ENCODE measurements at places on chromosomes 5 and 9. TPM values are rescaled to one million over a fixed set of nuclear protein-coding genes. Genes with fewer than 3 reads are reported as not detected.

IGIP gene
- polyA plus RNA-seq: 2.3 TPM

PCDH1 gene
- 9.3 TPM for polyA plus RNA-seq

NR5A1 gene
- polyA plus RNA-seq: not detected

- peak within 1 kb of the TSS; percentile 88 for H3K4me3 ChIP-seq
- H3K27me3 ChIP-seq: no peaks in the 10 kb centered on the region
- H3K4me1 ChIP-seq: peaks cover 32% of the 10 kb centered on the region
- H3K36me3 ChIP-seq: no peaks in the 10 kb centered on the region
- peak; percentile 79 for DNase-seq
- H3K27ac ChIP-seq: peak within 1 kb of the TSS; percentile 93
Observed at GRCh38 chr5:175478384-175479124, at the start of gene SFXN1. Gene SFXN1, plus strand, starts transcription at chr5:175478560. Its CDS starts 13,544 bp downstream, at chr5:175492104.

- no peak overlapping the region for H3K4me3 ChIP-seq
- no peak for DNase-seq
- no peaks in the 10 kb centered on the region for H3K4me1 ChIP-seq
Observed at GRCh38 chr9:31355965-31356364, 1028.5 kb upstream of the ACO1 start.

GRCh38 chr9:129109952-129110739 is 447 bp downstream of the CRAT start:
- no peak for DNase-seq
- H3K4me3 ChIP-seq: peak overlapping the region; percentile 76
- peak overlapping the region; percentile 100 for H3K27ac ChIP-seq
- H3K27me3 ChIP-seq: no peaks in the 10 kb centered on the region
- H3K4me1 ChIP-seq: peaks cover 38% of the 10 kb centered on the region
- H3K36me3 ChIP-seq: peaks cover 11% of the 10 kb centered on the region

- no peak overlapping the region for H3K4me3 ChIP-seq
- no peak overlapping the region for H3K27ac ChIP-seq
- no peaks in the 10 kb centered on the region for H3K27me3 ChIP-seq
- peaks cover 1% of the 10 kb centered on the region for H3K36me3 ChIP-seq
- H3K4me1 ChIP-seq: no peaks in the 10 kb centered on the region
- DNase-seq: no peak
Observed at GRCh38 chr5:82309091-82309531, 31.0 kb upstream of the RPS23 start.

- DNase-seq: no peak
- H3K4me1 ChIP-seq: no peaks in the 10 kb centered on the region
- no peak overlapping the region for H3K27ac ChIP-seq
Observed at GRCh38 chr5:103510851-103511553, 51.6 kb downstream of the NUDT12 start.

KCNT1 gene
- 0.08 TPM for polyA plus RNA-seq

EGFLAM gene
- 2.0 TPM for polyA plus RNA-seq
